ENCODE measurements at places on chromosomes 4 and X.

GRCh38 chrX:24243692-24244091, 70.2 kb downstream of the SUPT20HL2 start:
- no peak for DNase-seq

- DNase-seq = no peak
Measured at GRCh38 chrX:50827996-50828395, 14.0 kb upstream of the SHROOM4 start.

- DNase-seq = no peak
Measured at GRCh38 chr4:120446051-120446567, 379.5 kb upstream of the MAD2L1 start.

DNA sequence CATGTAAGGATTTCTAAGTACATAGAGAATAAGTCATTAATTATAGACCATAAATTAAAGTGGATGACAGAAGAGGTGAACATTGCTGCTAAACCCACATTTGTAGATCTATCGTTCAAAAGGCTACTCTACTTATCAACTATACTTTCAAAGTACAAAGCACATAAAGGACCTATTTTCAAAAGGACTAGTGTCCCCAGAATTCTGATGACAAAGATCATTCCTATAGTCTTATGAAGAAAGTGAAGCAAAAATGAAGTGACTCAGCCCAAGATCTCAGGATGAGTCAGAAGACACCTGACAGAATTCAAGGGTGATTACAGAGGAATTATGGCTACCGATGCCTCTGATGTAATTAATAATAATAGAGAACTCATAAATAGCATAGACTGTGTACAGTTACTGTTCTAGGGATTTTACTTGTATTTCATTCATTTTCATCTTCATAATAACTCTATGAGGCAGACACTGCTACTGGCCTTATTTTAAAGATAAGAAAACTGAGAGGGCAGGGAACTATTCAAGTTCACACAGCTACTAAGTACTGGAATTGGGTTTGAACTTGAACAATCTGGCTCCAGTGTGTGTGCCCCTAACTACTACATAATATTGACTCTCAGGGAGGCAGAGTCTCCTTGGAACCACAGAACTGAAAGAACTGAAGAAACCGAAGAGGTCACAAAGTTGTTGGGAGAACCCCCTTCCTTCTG, 17.1 kb downstream of the USP46 start:
- DNase-seq = no peak

- DNase-seq = no peak
Measured at GRCh38 chr4:55993994-55994663, 45.4 kb downstream of the CEP135 start.

GRCh38 chr4:184719407-184719806, 14.5 kb downstream of the CENPU start:
- DNase-seq = no peak

- no peak for DNase-seq
Measured at GRCh38 chr4:20292739-20293138, 41.0 kb downstream of the SLIT2 start.

DNA sequence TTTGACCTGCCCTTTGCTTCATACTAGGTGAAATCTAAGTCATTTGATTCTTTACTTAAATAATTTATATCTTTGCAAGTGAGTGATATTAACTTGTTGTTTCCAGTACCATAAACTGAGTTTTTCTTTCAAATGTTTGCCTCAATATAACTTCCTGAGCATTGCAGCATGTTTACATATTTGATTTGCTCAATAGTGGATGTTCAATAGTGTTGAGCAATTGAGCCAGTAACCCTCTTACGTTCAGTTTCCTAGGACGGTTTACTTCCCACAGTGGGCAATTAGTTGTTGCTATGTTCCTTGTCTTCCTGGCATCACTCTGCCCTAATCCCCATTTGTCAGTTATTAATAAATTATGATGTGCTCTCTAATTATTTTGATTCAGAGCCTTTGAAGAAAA, 278.5 kb downstream of the EPHA5 start:
- DNase-seq = no peak

- DNase-seq = no peak
Measured at GRCh38 chr4:38606587-38606905, 57.5 kb upstream of the KLF3 start.

- no peak for DNase-seq
Measured at GRCh38 chr4:152009031-152009670, 248.3 kb upstream of the GATB start.

- no peak for DNase-seq
Measured at GRCh38 chrX:9003041-9003440, 30.9 kb downstream of the FAM9B start.

DNA sequence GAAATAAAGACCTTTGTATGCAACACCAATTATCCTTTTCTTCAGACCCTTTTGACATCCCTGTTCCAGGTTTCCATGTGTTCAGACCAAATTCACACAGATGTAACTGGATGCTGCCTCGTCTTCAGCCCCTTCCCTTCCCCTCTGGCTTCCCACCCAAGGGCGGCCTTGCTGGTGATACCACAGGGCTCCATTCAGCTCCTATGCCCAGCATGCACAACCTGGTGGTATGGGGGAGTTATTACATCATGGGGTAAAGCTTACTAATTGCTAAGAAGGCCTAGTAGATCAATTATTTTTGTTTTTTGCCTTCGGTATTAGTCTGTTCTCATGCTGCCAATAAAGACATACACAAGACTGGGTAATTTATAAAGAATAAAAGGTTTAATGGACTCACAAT, 317.0 kb upstream of the CXXC4 start:
- no peak for DNase-seq

- peak; percentile 15 for DNase-seq
Measured at GRCh38 chrX:103845165-103845653, 13.2 kb upstream of the RAB9B start.

DNA sequence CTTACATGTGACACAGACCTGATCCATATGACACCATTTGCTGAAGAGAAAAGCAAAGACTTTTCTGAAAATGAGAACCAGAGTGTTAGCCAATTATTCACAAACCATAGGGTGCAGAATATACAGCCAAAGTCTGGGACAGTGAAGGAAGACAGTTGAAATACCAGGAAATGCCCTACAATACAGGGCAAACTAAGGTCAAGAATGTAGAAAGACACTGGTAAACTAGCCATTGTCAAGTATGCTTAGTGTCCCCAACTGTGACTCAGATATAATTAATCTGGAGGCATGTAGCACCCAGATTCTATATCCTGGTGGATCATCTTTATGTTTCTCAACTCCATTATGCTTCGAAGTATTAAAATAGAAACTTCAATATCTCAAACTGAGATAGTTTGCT, 200.9 kb upstream of the FSTL5 start:
- no peak for DNase-seq

DNA sequence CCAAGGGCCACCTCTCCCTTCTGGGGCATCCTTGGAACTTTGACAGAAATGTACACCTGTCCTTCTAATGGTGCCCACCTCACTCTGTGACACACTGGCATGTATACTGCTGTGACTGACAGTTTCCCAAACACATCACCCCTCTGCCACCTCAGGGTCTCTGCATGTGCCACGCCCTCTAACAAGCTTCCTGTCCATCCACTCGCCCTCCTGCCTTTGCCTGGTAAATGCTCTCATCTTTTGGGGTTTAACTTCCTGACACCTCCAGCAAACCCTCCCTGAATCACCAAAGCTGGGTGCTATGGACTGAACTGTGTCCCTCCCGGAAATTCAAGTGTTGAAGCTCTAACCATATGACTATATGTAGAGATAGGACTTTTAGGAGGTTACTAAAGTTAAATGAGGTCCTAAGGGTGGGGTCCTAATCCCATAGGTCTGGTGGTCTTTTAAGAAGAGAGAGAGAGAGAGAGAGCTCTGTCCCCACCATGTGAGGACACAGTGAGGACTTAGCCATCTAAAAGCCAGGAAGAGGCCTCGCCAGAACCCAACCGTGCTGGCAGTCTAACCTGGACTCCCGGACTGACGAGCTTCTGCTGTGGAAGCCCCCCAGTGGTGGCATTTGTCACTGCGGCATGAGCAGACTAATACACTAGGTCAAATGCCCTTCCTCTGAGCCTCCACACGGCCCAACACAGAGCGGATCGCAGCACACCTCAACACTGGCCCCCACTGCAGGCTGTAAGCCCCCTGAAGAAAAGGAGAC, 95.6 kb downstream of the AFAP1 start:
- DNase-seq = peak; percentile 61

- no peak for DNase-seq
Measured at GRCh38 chr4:144181391-144181790, 40.9 kb upstream of the GYPA start.

DNA sequence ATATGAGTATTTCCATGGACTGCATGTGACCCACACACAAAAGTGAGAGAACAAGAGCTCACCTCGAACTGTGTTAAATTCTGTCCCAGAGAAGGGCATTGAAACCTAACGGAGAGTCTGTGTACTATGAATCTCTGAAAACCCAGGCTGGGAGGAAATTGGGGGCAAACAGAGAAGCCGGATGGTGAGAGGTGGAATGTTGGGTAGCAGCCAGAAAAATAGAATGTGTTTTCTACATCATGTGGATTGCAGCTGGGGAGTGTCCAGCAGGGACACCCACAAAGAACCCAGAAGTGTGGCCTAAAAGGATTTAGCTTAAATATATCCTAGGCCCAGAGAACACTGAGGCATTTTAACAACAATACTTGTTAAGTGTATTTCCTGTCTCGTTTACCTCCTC, 38.6 kb downstream of the MND1 start:
- DNase-seq = no peak

DNA sequence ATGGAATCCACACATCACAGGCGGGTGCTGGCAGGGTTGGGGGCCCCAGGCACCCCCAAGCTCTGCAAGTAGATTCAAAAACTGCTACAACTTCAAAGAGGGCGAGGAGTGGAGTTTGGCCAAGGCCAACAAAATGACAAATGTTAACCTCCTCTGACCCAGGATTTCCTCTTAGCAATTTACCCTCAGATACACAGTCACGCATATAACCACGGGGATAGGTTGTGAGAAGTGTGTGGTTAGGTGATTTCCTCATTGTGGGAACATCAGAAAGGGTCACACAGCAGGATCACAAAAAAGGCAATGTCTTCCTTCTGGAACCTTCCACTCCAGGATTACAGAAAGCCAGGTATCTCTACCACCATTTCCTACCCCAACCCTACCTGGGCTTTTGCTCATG, 62.4 kb downstream of the C4orf50 start:
- no peak for DNase-seq

- no peak for DNase-seq
Measured at GRCh38 chr4:106364282-106364681, 4.3 kb downstream of the GIMD1 start.

DNA sequence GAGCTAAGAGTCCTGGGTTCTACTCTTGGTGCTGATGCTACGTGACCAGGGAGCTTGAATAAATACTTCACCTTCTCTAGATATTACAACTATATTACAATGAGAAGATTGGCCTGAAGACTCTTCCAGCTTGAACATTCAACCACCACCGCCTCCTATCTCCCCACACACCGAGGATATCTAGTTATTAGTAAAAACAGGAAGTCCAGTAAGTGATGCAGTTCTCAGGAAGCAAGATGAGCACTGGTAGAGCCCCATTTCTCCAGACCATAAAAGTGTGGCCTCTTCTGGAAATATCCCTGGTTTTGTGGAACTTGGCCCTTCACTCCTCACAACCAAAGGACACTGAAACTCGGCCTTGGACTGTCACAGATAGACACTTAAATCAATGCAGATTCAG, 18.5 kb downstream of the PJA1 start:
- no peak for DNase-seq

DNA sequence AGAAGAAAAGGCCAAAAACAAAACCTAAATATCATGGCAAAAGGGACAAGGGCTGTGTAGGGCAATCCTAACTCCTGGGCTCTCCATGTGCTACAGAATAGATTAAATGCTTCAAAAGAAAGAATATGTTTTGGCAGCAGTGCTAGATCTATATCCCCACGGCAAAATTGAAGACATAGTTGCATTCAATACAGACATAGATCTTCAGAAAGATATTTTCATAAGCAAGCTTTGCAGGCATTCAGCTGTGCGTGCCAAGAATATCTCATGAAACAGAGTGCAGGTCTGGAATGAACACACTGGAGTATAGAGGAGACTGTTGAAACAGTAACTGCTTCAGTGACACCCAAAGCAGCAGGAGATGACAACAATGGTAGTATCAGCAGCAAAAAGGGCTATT, 1476.9 kb downstream of the ARAP2 start:
- no peak for DNase-seq

- peak; percentile 5 for DNase-seq
Measured at GRCh38 chr4:48268956-48269860, at the start of gene TEC. TSS of gene TEC (minus strand) at chr4:48269838. CDS start at chr4:48228614, 41,224 bp downstream.

GRCh38 chr4:25827373-25827772, 35.4 kb downstream of the SEL1L3 start:
- DNase-seq = no peak

DNA sequence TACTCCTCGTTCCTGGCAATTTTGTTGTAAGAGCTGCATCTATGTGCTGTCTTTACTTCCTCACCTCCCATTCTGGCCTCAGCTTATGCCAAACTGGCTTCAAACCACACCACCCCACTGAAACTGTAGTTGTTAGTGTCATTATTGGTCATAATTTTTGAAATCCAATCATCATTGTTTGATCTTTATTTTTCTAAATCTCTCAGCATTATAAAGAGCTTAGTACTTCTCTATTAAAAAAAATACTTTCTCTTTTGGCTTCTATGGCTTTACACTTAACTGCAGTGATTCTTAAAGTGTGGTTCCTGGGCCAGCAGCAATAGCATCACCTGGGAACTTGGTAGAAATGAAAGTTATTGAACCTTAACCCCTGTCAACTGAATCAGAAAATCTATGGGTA, 83.5 kb upstream of the GRPR start:
- no peak for DNase-seq

- no peak for DNase-seq
Measured at GRCh38 chrX:16207634-16208033, 40.4 kb downstream of the MAGEB17 start.

DNA sequence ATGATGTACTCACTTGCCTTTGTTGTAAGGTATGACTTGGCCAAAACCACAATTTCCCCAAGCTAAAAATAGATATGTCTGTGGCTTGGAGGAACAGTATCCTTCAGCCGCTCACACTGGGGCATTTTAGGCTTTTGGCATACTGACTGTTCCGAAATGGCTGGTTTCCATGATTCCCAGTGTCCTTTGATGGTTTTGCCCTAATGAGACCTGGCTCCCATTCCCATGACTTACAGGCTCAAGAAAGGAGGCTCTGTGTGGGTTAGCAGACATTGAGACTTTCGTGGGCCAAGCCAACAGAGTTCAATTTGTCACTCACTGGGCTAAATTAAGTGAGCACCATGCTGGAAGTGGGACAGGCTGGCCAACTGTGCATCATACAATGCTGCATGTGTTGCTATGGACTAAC, 150.6 kb downstream of the CEP135 start:
- no peak for DNase-seq
